ENCODE measurements at places on chromosomes 1 and 21. TPM values are rescaled to one million over a fixed set of nuclear protein-coding genes. Genes with fewer than 3 reads are reported as not detected.
A peak's percentile ranks its signal among the peaks of the same experiment; 100 is the strongest.

DNA sequence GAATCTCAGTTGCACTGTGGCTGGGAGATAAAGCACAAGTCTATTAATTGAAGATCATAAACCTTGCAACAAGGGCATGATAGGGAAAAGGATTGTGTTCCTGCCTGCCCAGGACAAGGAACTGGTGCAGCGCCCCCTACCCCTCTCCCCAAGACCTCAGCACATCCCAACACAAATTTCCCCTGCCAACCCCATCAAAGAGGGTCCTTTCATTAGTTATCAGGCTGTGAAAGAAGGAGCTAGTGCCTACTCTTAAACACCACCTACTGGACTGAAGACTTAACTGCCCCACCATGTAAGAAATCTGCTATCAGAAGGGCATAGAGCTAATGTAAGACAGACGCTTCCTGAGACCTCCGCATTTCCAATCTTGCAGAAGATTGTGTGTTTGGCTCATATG, 372.6 kb downstream of the AGBL4 start:
- no peak for DNase-seq

ANKRD35 gene
- 0.12 TPM for total RNA-seq

CD164L2 gene
- total RNA-seq = not detected

DNA sequence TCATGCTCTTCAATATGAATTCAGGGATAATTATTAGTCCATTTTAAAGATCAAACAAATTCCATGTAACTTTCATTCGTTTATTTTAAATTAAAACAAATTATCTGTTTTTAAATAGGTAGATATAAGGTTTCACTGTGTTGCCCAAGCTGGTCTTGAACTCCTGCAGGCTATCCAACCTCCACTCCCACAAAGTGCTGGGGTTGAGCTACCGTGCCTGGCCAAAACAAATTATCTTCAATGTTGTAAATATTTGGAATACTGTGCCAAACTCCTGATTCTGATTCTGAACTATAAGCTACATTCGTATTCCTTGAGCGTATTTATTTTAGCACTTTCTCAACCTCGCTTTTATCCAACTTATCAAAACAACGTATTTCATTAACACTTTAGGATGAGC, 19.6 kb downstream of the AGL start:
- DNase-seq = no peak

DNA sequence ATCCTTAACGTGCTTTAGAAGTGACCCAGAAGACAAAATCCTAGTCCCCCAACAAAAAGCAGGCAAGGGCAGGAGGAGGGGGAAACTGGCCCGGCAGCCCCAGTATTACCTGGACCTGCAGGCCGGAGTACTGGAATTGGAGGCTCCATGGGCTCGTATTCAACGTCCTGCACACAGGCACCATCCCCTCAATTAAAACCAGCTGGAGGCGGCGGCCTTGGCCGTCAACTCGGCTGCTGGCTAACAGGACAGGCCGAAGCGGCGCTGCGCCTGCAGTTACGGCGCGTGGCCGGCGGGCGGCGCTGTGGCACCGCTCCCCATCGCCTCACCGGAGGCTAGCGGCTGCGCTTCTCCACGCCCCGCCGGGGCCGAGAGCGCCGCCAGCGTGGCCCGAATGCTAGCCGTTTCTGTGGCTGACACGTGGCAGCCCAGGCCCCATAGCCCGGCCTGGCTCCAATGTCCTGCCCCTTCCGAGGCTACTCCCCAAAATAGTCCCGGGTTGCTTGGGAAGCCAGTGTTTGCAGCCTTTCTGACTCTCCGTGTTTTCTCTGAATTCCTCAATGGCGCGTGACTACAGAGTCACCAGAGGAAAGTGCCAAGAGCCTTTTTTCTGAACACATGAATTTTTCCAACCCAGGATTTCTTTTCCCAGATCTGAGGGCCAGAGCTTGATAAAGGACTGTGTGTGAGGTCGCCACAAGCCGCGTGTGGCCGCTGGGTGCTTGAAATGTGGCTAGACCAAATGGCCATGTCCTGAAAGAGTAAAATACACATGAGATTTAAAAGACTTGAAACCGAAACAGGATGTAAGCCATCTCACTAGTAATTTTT, 82.5 kb downstream of the HHIPL2 start:
- DNase-seq = peak; percentile 96

- DNase-seq = no peak
Observed at GRCh38 chr1:221328371-221328770, 413.5 kb downstream of the DUSP10 start.

DNA sequence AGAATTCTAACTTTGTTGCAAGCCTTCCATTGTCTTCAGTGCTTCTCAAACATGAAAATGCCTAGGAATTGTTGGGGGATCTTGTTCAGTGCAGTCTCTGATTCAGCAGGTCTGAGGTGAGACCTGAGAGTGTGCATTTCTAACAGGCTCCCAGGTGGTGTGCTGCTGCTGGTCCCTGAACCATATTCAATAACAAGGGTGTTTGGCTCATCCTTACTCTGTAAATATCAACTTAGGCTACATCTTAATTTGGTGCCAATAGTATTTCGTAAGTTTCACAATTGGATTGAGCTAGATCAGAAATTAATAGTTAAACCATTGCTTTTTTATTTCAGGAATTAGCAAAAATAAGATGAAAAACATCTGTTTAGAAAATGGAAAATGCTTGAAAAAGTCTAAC, 59.1 kb upstream of the GPR88 start:
- no peak for DNase-seq

SMCP gene
- total RNA-seq = not detected

- DNase-seq = peak; percentile 95
Observed at GRCh38 chr1:9233241-9233941, 1.2 kb upstream of the H6PD start.

GRCh38 chr1:76998582-76999223, 131.4 kb downstream of the ST6GALNAC5 start:
- DNase-seq = peak; percentile 79

DNA sequence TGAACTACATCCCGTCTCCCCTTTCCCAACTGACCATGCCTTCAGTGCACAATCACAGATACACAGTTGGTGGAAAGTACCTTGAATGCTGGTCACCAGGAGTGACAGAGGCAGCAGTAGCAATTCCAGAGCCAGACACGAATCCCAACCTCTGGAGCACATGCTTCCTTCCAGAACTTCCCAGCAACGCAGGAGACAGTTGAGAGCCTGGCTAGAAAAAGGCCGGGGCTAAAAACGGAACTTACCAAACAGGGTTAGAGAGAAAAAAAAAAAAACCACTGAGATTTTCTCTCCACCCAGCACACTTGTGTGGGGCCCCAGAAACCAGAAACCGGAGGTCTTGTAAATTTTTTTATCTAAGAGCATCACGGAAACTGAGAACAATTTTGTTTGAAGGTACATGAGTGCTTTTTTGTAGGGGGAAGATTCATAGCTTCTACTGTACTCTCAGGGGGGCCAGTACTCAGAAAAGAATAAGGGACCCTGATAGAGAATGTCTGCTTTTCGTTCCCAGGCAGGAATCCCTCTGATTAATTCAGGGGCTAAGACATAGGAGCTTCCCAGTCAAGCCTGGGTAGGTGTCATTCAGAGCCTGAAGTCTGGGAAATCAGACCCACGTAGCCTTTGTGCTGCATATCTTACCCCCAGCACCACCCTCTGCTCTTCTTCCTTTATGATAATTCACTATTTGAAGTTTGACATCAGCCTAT, at the start of gene CD48:
TSS of gene CD48 (minus strand) at position 221 of the 710 bp plus-strand sequence. CDS start at position 162, 59 bp downstream.
- no peak for DNase-seq

- DNase-seq = no peak
Observed at GRCh38 chr1:99965646-99966375, 4.0 kb upstream of the SLC35A3 start.

DNA sequence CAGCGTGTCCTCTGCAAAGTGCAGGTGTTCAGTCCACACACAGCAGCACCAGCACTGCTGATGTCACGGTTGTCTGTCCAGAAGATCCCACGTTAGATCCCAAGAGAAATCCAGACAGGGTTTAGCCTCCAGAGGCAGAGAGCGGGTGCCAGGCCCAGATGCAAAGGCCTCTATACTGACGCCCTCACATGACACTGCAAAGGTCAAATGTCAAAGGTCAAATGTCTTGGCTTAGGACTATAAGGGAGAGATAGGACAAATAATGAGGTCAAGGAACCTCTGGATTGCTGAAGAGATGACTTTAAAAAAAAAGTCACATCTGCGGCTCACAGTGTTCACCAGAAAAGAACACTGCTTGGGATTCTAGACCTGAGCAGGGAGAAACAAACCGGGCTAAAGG, 101.5 kb downstream of the COLGALT2 start:
- DNase-seq = no peak

- no peak for DNase-seq
Observed at GRCh38 chr1:212402666-212403321, 11.9 kb downstream of the PACC1 start.

GRCh38 chr21:44487831-44488230, 32.5 kb downstream of the LRRC3 start:
- peak; percentile 29 for DNase-seq

DNA sequence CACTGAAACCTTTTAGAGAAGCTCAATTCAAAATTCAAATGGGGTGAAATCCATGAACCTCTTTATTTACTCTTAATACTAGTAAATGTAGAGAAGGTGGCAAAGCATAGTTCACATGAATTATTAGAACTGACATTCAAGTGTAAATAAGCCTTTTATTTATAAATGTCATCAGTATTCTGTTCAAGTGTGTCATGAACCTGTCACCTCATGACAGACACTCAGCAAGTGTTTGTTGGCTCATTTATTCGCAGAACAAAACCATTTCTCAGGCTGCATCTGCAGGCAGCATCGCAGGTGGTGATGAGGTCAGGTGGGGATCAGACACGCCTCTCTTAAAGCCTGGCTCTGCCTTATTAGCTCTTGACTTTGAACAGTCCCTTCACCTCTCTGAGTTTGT, 116.6 kb downstream of the SETD4 start:
- no peak for DNase-seq

DNA sequence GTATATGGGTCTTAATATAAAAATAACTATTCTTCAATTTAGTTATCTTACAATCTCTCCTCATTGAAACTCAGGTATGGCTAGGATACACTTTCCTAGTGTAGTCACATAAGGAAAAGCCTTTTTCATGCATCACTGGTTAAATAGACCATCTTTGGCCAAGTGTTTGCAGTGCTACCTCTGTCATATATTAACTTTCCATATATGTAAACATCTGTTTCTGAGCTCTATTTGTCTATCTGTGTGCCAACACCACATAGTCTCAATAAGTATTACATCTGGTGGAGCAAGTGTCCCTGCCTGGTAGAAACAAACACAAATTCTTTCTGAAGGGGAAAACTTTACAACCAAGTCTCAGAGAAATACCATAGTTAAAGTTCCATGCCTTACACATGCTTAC, 134.6 kb downstream of the TSEN15 start:
- no peak for DNase-seq

GRCh38 chr1:99919220-99919619, 50.6 kb upstream of the SLC35A3 start:
- DNase-seq = peak; percentile 1

- peak; percentile 82 for DNase-seq
Observed at GRCh38 chr1:205543351-205544301, 39.2 kb downstream of the CDK18 start.

TAL1 gene
- total RNA-seq = not detected

ATG4C gene
- 16.0 TPM for total RNA-seq

DNA sequence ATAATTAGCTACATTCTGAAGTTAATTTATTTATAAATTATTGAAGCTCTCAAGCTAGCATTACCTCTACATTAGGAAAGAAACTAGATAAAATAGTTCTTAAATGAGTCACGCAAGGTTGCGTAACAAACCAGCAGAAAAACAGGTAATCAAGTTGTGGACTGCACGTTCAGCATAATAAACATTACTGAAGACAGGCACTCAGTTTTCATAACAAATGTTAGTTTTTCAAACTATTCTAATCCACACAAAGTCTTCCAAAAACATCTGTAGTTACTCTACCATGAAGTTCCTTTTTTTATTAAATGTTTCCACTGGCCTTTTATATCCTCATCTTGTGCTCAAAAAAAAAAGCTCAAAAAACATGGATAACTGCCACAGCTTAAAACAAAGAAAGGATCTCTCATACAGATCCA, 1.3 kb downstream of the TOR1AIP2 start:
- peak; percentile 31 for DNase-seq

HSPB7 gene
- 7.1 TPM for total RNA-seq

MMEL1 gene
- total RNA-seq = 2.8 TPM

PCAT6 gene
- not detected for total RNA-seq

GRCh38 chr1:15352128-15352957, 57.3 kb upstream of the EFHD2 start:
- peak; percentile 95 for DNase-seq

- DNase-seq = peak; percentile 56
Observed at GRCh38 chr1:209076688-209077087, 506.8 kb upstream of the CAMK1G start.

DNA sequence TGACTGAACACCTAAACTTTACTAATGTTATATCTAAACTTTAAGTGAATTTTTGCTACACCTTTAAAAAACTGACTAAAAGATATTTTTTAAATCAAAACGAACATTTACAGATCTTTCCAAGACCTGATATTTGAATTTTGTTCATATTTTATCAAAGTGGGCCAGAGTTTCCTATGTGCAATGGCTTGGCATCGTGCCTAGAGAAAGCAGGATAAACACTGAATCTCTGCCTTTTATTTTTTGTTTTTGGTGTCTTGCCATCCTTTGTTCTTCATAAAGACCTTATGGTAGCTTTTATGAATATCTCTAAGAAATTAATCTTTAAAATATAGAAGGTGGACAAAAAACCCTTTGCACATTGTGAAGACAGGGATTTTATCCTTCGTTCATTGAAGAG, 25.8 kb upstream of the VPS26C start:
- peak; percentile 3 for DNase-seq

PLEKHN1 gene
- total RNA-seq = 0.88 TPM

PRMT2 gene
- total RNA-seq = 83.0 TPM

All from RPMI7951 (cell line).